Activated CD4-positive, alpha-beta T cell treated with anti-CD3 and anti-CD28 coated beads for 48 hours (primary cell): ENCODE measurements at places on chromosomes 7 and 10.
A peak's percentile ranks its signal among the peaks of the same experiment; 100 is the strongest.

GRCh38 chr7:105644937-105645336 lies 63.6 kb upstream of the EFCAB10 start:
- no peak for DNase-seq

DNA sequence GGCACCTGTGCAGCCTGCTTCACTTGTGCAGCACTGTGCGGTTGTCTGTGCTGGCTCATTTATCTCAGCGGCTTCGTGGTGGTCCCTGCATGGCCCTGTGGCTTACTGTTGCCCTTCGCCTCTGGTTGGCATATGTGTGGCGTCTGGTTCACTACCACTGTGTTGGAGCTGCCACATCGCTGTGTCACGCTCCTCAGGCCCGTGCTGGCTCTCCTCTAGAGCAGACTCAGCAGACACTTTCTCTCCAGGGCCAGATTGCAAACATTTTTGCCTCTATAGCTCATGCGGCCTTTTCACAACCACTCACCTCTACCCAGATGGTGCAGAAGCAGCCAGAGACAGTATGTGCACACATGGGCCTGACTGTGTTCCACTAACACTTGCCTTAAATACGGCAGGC lies 37.9 kb downstream of the PPP2R2D start:
- DNase-seq, result no peak

GRCh38 chr7:22192801-22193200 lies 164.2 kb downstream of the RAPGEF5 start:
- no peak for DNase-seq

DNA sequence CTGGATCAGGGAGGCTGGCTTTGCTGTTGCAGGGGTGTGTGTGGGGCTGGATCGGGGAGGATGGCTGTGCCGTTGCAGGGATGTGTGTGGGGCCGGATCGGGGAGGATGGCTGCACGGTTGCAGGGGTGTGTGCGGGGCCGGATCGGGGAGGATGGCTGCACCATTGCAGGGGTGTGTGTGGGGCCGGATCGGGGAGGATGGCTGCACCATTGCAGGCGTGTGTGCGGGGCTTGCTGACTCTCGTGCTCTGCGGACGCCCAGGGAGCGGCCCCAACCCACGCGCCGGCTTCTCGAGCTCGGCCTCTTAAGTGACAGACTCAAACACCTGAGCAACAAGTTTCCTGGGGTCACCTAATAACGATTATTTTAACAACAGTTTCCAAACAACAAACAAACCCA lies 518.2 kb downstream of the DNAJB6 start:
- DNase-seq, result no peak

GRCh38 chr7:56046721-56047445 lies 4.4 kb downstream of the PSPH start:
- no peak for DNase-seq

DNA sequence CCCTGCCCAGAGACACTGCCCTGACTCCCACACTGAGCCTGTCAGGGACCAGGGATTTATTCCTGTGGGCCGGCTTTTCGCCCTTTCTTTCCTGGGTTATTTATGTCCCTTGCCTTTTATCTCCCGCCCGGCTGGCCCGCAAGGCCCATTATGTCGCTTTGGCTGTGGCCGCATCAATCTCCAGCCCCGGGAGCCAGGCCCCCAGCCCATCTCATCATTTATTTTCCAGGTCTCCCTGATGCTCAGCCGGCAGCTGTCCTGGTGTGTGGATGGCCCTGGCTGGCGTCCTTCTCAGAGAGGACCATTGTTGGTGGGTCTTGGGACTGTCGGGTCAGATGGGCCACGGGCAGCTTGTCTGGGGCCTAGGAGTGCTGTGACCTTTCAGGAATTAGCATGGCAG lies 82.3 kb downstream of the FAM241B start:
- DNase-seq, result no peak

DNA sequence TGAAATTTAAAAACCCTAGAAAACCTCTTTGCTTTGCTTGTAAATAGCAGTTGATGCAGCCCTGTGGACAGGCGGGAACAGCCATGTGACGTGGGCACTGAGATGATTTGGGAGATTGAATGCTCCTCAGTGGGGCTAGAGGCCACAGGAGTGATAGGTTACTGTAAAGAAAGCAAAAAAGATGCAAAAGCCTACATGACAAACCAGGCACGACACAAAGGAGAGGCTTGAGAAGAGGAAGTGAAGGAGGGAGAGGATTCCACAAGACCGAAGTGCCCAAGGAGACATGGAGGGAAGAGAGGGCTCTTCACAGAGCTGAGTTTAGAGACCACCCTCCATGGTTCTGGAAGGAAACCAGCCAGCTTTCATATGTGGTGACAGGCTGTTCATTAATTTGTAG lies 25.7 kb downstream of the IKZF1 start:
- no peak for DNase-seq

GRCh38 chr7:15000157-15000556 lies 97.6 kb upstream of the DGKB start:
- no peak for DNase-seq

GRCh38 chr10:103659674-103660363 lies 166.3 kb downstream of the NEURL1 start:
- peak; percentile 67 for DNase-seq

DNA sequence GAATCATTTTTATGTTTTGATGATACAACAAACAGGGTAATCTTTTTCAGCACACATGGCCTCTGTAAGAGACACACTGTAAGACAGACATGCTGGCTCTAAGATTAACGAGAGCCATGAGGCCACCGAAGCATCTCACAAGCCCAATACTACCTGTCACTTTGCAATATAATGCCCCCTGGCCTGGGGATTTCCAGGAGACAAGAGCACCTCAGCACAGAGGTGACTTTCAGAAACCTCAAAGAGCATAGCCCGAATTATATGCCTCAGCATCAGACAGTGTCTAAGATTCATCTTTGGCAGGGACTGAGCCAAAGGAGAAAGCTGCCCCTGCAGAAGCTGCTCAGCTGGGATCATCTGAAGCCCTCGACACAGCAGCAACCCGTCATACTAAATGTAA lies 44.2 kb upstream of the TMEM213 start:
- no peak for DNase-seq

DNA sequence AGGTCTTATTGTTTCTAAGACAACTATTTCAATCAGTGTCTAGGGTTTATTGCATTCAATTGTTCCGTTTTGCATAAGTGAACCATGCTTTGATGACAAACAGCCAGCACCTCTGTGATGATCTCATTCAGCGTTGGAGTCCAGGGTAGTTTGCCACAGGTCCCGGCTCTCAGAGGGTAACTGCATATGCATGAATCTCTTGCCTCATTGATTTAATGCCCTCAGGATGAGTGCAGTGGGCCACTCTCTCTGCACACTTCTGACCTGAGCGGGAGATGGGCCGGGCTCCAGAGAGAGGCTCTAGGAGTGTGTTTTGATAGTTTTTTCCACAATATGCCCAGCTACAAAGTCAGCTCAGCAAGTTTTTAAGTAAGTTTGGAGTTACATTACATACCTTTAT lies 83.9 kb downstream of the HECW1 start:
- no peak for DNase-seq

GRCh38 chr7:47347816-47348385 lies 234.0 kb downstream of the TNS3 start:
- no peak for DNase-seq

- DNase-seq, result no peak
Observed at GRCh38 chr7:539731-540411, 20.2 kb upstream of the PDGFA start.

GRCh38 chr7:114502454-114503254 lies 88.0 kb downstream of the FOXP2 start:
- DNase-seq, result no peak

- no peak for DNase-seq
Observed at GRCh38 chr7:120774481-120774880, 83.5 kb downstream of the TSPAN12 start.

DNA sequence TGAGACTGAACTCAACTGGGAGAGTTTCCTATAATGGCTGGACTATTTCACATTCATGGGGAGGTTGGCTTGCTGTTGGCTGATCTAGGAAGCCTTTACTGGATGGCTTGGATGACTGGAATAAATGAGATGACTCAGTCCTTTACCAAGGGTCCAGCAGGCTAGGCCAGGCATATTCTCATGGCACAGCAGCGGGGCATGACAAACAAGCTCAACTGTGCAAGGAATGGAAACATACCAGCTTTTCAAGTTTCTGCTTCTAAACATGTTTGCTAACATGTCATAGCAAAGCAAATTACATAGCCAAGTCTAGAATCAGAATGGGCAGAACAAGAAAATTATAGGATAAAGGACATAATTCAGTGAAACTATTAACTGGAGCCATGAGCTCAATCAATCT lies 46.8 kb upstream of the CRTAC1 start:
- no peak for DNase-seq

GRCh38 chr7:44898039-44898438 lies 12.7 kb upstream of the PURB start:
- no peak for DNase-seq
